ENCODE measurements at places on chromosomes 4 and X.
A peak's percentile ranks its signal among the peaks of the same experiment; 100 is the strongest.

GRCh38 chrX:35432056-35432455, 366.1 kb upstream of the MAGEB16 start:
- peak; percentile 38 for DNase-seq

GRCh38 chr4:123661080-123661737, 264.6 kb downstream of the SPRY1 start:
- DNase-seq: peak; percentile 32

GRCh38 chrX:69177511-69178162, 12.4 kb upstream of the PJA1 start:
- DNase-seq: no peak

- peak; percentile 7 for DNase-seq
These were observed 138.8 kb downstream of the TEX11 start for GRCh38 chrX:70769659-70770227.

- peak; percentile 20 for DNase-seq
These were observed 199.3 kb downstream of the TMA16 start for GRCh38 chr4:163693776-163694175.

DNA sequence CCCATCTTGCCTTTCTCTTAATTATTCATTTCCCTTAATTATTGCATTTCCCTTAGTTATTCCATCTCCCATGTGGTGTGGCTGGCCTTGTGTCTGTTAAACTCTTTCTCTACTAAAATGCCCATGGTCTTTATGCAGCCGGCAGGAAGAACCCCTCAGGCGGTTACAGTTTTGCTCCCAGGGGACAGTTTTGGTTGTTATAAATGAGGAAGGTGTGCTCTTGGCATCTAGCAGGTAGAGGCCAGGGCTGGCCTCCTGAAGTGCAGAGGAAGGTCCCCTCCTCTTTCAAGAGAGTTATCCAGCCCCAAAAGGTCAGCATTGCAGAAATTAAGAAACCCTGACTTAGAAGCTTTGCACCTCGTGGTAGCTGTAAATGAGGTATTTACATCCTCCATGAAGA, 18.0 kb downstream of the TBL1X start:
- no peak for DNase-seq

DNA sequence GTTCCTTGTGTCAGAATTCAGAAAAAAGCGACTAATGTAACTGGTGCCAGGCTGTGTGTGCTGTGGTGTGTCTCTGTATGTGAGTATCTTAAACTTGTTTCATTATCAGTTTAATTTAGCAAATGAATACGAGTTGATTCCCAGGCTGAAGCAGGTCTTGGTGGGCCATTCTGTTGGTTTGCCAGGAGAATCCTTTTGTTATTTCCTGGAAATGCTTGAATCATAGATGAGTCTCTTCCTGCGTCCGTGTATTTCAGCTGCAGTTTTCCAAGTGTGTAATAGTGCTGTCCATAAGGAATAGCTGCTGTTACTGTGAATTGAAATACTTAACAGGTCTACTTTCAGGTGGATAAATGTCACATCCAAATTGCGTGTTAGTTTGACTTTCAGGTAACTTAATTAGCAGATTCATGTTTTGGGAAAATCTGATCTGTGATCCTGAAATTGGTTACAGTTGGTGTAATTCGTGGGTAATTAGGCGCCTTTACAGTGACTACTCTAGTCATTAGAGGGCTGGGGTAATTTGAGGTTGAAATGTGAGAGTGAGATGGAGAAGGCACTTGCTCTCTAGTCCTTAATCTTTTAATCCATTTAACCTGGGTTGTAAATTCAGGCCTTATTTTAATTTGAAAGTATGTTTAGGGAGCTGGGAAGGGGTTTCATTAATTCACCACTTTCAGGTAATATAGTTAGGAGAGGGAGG, 23.8 kb downstream of the TMEM131L start:
- no peak for DNase-seq
